Stimulated activated CD8-positive, alpha-beta memory T cell treated with anti-CD3 and anti-CD28 coated beads, Interleukin-2, amount 100 ng/mL, for 1 hour (primary cell): ENCODE measurements at places on chromosomes 16 and 17.

DNA sequence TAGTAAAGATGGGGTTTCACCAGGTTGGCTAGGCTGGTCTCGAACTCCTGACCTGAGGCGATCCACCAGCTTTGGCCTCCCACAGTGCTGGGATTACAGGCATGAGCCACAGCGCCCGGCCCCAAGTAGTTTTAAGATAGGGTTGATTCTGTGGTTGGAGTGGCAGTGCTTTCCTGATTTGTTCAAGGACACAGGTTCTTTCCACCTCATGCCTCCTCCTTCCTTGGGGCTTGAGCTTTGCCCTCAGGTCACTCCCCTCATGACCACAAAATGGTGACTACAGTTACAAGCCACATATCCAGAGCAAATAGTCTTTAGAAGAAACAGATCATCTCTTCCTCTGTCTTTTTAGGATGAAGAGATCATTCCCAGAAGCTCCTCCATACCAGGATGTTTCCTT, 25.3 kb upstream of the SMURF2 start:
- no peak for DNase-seq

DNA sequence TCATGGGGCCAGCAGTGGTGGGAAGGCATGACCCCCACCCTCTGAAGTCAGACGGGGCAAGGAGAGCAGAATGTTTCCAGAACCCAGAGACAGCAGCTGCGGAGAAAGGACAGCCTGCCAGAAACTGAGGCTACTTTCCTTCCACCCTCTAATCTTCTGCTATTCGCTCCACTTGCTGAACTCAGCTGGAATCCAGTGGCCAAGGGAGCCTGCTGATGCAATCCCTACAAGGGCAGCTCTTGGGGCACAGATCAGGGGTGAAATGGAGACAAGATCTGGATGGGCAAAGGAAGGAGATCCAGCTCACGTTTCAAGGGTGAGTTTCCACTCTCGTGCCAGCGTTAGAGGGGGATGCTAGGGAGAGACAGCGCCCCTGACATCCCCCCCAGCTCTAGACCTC, 479.1 kb downstream of the SLC39A11 start:
- DNase-seq: no peak

DNA sequence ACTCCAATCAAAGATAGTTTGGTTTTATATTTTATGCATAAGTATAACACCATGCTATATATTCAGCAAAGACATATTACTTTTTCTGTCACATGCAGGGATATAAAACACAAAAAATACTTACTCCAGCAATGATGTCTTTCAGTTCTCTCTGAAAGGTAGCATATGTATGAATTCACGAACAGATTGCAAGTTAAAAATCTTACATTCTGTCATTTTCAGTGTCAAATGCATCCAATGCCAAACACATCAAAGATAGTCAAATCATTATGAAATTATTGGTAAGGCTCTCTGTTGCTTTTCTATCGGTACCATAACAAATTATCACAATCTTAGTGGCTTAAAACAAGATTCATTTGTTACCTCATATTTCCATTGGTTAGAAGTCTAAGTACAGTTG, 492.0 kb upstream of the KIF2B start:
- no peak for DNase-seq

DNA sequence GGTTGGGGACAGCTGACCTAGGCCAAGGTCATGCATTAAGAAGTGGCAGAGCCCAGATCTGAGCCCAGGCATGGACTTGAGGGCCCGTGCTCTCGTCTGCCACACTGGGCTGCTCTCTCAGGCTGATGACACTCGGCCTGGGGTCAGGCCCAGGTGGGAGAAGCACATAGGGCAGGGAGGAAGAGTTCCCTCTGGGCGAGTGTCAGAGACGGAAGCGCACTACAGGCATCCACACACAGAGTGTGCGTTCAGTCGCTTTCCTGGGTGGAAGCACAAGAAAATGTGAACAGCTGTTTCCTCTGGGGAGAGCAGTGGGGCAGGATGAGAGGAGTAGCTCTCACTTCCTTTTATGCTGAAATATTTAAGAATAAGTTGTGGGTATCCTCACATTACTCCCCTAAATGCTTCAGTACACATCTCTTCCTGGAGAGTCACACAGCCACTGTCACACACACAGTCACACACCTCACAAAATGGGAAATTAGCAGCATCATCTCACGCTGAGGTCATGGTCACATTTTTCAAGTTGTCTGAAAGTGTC, 59.7 kb downstream of the B9D1 start:
- DNase-seq: no peak

DNA sequence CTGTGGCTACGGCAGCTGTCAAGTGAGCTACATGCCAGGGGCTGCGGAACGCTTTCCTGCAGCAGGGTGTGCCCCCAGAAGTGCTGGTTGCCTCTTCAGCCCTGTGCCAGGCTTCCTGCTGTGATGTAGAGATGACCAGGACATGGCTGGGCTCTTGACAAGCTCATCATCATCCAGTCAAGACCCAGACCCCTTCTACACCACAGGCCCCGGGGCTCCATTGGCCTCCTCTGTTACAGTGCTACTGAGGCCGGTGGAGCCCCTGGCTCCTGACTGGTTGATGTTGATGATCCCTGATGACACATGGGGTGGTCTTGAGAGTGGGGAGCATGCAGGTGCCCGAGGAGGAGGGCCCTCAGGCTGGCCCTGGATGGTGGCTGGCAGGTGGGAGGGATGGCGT, 50.1 kb downstream of the B9D1 start:
- DNase-seq: no peak

DNA sequence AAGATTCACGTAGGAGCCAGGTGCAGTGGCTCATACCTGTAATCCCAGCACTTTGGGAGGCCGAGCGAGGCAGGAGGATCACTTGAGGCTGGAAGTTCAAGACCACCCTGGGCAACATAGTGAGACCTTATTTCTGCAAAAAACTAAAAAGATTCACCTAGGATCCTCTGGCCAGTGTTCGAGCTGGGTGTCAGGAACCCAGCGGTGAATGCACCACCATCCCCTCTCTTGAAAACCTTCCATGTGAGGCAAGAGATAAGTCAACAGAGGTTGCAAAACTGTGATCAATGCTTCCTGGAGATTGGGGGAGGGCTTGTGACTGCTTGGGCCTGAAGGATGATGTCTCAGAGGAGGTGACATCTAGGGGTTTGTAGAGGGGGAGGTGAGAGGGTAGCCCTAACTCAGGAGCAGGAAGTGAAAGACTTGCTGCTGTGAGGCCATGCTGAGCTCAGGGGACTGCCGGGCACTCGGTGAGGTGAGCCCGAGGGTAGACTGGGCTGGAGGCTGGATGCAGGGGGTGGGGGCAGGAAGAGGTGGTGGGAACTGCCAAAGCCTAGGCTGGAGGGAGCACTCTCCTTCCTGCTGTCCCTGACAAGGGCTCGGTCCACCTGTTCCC, 11.7 kb downstream of the GJD3 start:
- no peak for DNase-seq

DNA sequence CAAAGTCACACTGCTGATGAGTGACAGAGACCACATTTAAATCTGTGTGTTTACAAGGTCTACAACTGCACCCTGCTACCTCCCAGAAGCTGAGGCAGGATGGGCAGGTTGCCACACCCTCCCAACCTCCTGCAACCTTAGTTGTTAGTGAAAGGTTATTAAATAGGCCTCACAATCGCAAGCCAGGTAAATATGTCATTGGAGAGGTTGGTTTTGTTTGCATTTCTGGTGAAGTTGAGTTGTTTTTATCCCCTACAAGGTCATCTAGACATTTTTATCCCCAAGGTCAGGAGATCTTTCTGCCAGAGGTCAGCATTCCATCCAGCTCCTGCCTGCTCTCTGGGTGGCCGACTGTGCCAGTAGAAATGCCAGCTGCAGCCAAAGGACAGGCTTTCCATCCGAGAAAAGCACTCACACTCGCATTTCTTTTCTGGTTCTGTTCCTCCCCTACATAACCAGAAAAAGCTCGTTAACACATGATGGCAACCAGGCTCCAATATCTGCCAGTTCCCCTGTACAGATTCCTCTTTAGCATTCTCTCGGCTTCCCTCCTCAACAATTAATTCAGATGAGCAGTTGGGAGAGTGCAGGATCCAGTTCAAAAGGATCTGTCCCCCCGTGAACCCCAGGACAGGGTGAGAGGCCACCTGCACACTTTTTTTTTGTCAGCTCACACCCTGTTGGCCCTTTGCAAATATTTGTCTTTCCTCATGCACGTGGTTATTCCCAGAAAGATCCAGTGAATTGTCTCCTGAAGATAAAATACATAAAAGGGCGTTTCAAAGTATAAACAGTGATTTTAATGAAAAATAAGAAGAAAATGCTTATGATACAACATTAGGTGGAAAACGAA, 562.8 kb downstream of the MAF start:
- no peak for DNase-seq

DNA sequence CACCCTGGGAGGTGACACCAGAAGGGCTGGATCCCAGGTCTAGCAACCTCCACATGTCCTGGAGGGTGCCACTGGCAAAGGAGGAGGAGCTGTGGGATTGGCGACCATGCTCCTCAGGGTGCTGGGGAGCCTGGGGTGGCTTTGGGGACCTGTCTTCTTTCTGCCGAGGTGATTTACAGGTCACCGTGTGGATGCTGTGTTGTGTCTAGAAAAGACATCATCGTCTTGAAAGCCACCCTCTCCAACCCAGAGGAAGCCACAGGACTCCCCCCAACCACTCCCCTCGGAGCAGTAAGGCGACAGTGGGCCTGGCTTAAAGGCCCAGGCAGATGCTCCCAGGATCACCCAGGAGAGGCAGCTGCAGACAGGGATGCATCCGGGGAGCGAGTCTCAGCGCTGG, 29.7 kb upstream of the FASN start:
- DNase-seq: no peak

GRCh38 chr17:14308965-14309879, 8.3 kb downstream of the HS3ST3B1 start:
- DNase-seq: peak; percentile 85

- no peak for DNase-seq
Observed at GRCh38 chr16:7601100-7601499, 268.5 kb downstream of the RBFOX1 start.

GRCh38 chr16:78889346-78889745, 711.2 kb downstream of the MAF start:
- no peak for DNase-seq

DNA sequence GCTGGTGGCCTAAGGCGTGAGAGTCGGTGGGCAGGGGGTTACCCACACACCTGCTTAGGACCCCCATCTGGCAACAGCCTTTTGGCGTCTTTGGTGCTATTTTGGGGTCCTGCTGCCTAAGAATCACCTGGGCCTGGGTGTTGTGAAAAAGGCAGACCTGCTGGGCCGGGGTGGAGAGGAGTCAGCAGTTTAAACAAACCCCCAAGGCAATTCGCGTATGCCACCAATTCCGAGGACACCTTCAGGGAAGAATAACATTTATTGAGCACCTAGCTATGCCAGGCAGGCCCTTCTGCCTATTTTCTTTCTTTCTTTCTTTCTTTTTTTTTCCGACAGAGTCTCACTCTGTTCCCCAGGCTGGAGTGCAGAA, 53.9 kb upstream of the TOB1 start:
- DNase-seq: no peak

- DNase-seq: no peak
Observed at GRCh38 chr16:81755915-81756614, 23.0 kb upstream of the PLCG2 start.

DNA sequence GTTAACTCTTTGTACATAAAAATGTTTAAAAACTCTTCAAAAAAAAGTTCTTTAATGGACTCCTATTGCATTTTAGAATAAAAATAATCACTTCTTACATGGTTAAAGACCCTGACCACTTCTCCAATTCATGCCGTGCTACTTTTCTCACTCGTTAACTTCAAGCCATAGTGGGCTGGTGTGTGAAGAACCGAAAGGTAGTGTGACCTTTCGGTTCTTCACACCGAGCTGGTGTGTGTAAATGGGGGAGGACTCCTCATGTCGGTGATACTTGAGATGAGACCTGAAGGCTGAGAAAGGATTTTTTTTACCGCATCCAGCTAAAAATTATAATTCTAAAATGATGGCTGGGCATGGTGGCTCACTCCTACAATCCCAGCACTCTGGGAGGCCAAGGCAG, 22.1 kb downstream of the RFFL start:
- DNase-seq: no peak

DNA sequence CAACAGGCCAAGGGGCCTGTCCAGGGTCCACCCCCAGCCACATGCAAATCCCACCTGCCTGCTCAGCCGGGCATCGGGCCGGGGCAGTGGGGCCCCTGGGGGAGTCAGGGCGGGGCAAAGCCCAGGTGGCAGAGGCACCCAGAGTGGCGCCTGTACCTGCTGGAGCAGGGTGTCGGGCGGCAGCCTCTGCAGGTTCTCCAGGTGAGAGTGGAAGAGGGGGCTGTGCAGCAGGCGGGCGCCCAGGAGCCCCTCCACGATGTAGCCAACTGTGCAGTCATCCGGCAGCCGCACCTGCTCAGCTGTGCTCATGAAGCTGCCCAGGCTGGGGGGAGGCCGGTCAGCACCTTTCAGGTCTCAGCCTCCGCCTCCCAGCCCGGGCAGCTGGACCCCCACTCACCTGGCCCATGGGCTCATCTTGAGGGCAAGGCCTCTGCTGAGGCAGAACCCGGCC, 2.1 kb downstream of the RFNG start:
- no peak for DNase-seq

GRCh38 chr16:27313422-27314160, at the start of gene IL4R:
TSS of gene IL4R (plus strand) at chr16:27313974. CDS start at chr16:27340204, 26,230 bp downstream.
- DNase-seq: peak; percentile 42

DNA sequence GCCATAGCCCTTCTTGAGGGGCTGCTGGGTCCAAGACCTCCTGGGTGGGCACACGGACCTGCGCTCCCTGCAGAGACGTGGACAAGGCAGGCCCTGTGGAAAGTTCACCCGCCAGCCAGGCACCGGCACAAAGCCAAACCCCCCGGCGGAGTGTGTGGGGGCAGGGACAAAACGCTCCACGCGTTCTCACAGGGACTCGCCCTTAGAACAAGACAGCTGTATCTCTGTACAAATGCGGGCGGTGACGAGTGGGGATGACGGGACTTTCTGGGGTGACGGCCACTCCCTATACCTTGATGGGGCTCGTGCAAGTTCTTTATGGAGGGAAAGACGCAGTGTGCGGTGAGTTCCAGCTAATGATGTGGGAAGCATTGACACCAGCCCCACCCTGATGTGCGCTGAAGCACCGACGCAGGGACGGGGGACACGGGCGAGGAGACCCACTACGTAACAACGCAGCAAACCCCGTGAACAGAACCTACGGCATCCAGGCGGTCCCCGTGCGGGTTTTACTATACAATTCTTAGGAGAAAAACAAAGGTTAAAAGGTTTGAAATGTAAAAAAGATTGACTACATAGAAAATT, 49.4 kb downstream of the LMF1 start:
- DNase-seq: no peak

GRCh38 chr16:8530752-8531384, 59.4 kb downstream of the TMEM114 start:
- no peak for DNase-seq
